ENCODE measurements at places on chromosomes 1 and 21.

DNA sequence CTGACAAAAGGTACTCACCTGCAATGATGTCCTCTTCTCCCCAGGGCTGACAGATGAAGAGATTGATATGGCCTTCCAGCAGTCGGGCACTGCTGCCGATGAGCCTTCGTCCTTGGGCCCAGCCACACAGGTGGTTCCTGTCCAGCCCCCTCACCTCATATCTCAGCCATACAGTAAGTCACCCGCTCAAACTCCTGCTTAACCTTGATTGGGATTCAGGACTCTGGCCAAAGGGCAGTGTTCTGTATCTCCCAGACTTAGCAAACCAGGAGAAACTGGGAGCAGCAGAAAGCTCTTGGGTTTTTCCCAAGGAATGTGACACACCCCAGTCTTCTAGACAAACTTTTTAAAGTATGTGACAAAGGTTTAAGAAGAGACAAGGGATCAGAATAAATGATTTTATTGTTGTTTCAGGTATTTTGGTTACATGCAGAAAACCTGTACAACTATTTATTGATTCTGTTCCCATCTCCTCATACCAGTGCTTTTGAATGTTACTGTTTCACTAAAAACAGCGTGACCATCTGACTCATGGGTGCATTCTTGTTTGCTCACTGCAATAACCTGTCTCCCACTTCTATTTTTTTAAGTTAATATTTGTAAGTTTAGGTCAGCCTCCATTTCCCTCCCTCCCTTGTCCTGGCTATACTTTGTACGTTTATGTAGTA, 124.6 kb downstream of the PEX14 start:
- DNase-seq: no peak

DNA sequence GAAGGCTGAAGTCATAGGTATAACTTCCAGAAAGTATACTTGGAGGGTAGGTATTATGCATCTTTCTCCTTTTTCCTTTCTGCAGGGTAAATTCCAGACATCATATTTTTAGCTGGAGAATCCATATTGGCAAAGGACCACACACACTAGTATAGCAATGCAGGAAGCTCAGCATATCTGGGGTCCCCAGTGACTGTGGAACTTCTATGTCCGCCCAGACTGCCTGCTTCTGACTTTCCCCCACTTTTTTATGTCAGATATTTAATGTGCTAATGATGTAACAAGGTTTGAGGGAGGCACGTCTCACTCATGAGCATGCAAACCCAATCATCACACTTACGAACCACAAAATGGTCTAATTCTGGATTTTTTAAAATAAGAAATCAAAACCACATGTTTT, 90.4 kb downstream of the BACH1 start:
- DNase-seq: no peak

DNA sequence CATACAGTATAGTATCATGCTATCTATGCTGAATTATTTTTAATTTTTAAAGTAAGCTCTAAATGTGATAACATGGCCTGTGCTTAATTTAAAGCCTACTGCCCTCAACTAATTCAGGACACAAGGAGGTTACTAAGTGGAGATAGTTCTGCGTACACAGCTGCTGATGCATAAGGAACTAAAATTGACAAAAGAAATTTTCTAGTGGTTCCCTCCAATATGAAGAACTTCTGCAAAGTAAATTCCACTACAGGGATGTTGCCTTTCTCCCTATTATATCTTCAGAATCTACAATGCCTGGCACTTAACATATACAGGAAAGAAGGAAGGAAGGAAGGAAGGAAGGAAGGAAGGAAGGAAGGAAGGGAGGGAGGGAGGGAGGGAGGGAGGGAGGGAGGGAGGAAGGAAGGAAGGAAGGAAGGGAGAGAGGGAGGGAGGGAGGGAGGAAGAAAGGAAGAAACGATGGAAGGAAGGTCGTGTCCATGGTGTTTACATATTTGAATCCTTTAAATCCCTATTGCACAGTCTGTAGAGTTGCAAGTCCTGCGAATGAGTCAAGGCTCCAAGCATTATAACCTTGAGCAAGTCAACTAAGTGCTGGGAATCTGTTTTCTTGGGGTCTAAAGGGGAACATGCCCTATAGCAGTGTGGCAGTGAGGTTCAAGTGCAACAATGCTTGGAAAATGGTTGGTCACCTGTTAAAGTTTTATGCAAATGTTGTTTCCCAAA, 171.2 kb downstream of the LMX1A start:
- DNase-seq: no peak

DNA sequence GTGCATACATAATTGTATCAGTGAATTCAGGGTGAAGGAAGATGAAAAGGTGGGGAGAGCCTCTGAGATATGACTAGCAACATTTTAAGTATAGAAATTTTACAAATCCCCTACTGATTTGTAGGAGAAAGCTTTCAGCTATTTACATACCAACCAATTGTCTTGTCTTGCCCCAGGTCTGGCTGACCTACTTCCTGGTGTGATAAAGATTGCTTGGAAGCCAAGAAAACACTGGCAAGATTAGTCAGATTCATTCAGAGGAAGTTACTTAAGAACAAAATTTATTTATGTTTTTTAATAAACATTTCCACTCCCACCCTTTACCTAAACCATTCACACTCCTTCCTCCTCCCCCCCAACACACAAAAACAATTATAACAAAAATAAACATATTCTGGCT, 17.5 kb downstream of the PTGS2 start:
- no peak for DNase-seq

- DNase-seq: no peak
Measured at GRCh38 chr1:219031809-219032208, 141.9 kb upstream of the LYPLAL1 start.

DNA sequence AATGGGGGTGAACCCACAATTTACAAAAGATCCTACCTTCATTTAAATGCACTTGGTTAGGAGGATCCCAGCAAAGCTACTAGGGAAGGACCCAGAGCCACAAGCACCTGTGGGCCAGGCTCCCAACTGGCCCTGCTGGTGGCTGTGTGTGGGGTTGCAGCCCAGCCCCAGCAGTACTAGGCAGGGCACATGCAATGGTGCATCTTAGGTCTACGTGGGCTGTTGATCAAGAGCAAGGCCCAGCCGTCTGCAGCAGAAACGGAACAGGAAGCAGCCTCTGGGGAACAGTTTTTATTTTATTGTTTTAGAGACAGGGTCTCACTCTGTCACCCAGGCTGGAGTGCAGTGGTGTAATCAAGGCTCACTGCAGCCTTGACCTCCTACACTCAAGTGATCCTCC, 134.1 kb upstream of the RAB4A start:
- DNase-seq: peak; percentile 58

GRCh38 chr1:44015206-44015605, 16.1 kb downstream of the SLC6A9 start:
- no peak for DNase-seq

DNA sequence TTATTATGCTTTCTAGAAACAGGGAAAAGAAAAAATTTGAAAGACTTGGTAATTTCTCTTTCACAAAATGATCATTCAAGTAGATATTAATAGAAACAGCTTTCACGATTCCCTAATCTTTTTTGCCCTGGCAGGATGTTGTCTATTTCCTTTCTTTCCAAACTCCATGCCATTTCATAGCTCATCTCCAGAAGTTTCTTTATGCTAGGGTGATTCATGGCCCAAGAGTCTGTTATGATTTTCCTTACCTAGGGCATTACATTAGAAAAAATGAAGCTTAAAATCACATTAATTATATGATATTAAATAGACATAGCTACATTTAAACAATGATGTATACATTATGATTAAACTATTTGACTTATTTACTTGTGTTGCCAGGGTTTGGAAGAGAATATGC, 762.1 kb downstream of the LTN1 start:
- DNase-seq: no peak

- no peak for DNase-seq
Measured at GRCh38 chr1:78222225-78222959, 176.6 kb downstream of the GIPC2 start.

DNA sequence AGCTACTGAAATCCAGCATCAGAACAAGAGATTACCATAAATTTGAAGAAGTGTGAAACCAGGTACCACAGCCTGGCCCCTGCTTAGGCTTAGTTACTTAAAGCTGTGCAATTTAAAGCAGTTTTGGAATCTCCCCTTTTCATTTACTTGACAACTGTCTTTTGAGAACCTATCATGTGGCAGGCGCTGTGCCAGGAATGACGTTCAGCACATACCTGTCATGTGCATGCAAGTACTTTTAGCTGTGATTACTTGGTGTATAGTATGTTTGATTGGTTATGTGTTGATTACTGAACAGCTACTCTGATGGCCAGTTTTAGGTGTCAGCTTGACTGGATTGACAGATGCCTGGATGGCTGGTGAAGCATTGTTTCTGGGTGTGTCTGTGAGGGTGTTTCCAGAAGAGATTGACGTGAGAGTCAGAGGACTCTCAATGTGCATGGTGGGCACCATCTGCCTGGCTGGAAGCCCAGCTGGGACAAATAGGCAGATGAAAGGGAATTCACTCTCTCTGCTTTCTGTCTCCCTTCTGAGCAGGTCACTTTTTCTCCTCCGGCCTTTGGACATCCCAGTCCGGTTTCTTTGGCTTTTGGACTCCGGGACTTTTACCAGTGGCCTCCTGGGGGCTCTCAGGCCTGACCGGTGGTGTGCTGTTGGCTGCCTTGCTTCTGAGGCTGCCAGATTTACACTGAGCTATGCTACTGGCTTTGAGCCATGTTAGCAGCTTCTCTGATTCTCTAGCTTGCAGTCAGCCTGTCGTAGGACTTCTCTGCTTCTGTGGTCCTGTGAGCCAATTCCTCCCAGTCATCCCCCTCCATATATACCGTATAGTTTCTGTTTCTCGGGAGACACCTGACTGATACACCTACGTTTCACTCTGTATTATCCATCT, 178.0 kb downstream of the RYR2 start:
- DNase-seq: no peak

DNA sequence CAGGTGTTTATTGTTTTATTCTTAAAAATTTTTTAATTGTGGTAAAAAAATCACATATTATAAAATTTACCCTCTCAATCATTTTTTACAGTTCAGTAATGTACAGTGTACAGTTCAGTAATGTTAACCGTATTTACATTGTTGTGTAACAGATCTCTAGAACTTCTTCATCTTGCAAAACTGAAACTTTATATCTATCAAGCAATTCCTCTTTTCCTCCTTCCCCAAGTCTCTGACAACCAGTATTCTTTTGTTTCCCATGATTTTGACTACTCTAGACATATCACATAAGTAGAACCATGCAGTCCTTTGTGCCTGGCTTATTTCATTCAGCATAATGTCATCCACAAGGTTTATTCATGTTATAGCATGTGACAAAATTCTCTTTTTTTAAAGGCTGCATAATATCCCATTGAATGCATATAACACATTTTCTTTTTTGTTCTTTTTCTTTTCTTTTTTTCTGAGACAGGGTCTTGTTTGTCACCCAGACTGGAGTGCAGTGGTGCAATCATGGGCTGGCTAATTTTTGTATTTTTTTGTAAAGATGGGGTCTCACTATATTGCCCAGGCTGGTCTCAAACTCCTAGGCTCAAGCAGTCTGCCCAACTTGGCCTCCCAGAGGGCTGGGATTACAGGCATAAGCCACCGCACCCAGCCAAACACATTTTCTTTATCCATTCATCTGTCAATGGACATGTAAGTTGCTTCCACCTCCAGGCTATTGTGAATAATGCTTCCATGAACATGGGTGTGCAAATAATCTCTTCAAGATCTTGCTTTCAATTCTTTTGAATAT, 17.2 kb upstream of the RCSD1 start:
- DNase-seq: no peak

DNA sequence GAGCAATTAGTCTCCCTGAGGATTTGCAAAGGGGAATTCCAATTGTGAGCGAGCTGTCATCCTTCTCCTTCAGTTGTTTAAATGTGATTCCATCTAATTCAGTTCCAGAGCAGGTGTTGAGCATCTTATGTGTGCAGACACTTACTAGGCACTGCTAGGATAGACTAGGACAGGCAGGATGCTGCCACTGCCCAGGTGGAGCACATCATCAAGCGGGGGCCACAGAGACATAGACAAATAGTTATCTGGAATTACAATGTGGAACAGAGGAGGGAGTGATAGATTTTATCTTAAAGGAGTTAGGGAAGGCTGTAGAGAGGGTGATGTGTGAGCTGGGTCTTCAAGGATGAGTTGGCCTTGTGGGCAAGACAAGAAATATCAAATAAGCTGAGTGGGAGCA, 55.9 kb downstream of the CDC7 start:
- no peak for DNase-seq

- DNase-seq: no peak
Measured at GRCh38 chr1:209845408-209845725, 17.6 kb downstream of the UTP25 start.

DNA sequence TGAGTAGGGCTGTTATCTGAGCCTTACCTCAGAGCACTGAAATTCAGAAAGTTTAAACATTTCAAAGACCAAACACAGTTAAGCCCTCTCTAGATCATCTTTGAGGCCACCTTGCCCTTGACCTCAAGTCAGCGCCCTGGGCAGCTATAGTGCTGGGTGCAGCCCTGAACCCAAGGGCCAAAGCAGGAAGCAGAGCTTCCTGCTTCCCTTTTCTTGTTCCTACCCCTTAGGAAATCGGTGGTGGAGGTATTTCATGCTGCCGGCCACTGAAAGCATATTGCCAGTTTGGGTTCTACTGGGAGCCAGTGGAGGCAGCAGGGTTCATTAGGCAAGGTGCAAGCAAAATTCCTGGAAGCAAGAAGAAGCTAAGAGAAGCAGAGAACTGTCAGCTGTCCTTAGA, 26.1 kb downstream of the CD244 start:
- DNase-seq: no peak

GRCh38 chr21:29172282-29172681, 41.8 kb downstream of the MAP3K7CL start:
- DNase-seq: no peak

- peak; percentile 88 for DNase-seq
Measured at GRCh38 chr1:248805876-248806275, 19.8 kb downstream of the SH3BP5L start.

GRCh38 chr1:185441605-185442004, 124.6 kb upstream of the IVNS1ABP start:
- DNase-seq: no peak

- no peak for DNase-seq
Measured at GRCh38 chr1:226211181-226211821, 12.2 kb upstream of the MIXL1 start.
